ENCODE measurements at places on chromosomes 13 and 19.

DNA sequence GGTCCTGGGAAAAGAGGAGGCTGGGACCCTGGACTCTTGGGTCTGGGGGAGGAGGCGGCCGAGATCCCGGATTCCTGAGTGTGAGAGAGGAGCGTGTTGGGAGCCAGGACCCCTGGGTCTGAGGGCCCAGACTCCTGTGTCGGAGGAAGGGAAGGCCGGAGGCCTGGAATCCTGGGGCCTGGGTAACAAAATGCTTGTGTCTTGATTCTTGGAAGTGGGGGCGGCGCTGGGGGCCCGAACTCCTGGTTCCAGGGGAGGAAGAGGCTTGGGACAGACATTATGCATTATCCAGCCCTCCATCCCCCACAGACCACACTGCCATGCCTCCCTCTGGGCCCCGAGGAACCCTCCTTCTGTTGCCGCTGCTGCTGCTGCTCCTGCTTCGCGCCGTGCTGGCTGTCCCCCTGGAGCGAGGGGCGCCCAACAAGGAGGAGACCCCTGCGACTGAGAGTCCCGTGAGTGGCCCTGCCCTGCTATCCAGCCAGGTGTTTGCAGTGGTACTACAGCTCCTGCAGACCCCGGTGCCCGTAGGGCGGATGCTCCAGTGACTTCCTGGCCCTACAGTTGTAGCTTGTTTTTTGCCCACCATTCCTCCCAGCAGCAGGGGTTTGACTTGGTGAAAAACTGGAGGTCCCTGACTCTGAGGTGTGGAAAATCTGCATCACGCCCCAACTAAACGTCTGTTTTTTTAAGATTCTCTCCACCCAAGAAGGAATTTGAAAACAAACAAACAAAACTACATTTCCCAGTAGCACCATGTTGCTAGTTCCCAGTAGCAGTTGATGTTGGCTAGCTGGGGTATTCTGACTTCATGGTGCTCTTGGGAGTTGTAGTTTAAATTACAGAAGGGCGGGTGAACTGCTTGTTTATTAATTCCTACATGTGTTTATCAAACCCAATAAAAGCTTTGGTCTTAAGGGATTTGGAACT is 630 bp downstream of the NUCB1 start:
- DNase-seq = no peak

GRCh38 chr19:23436318-23436717 is 41.0 kb upstream of the ZNF91 start:
- no peak for DNase-seq

GRCh38 chr13:71290963-71291841 is 575.8 kb downstream of the DACH1 start:
- peak; percentile 20 for DNase-seq

DNA sequence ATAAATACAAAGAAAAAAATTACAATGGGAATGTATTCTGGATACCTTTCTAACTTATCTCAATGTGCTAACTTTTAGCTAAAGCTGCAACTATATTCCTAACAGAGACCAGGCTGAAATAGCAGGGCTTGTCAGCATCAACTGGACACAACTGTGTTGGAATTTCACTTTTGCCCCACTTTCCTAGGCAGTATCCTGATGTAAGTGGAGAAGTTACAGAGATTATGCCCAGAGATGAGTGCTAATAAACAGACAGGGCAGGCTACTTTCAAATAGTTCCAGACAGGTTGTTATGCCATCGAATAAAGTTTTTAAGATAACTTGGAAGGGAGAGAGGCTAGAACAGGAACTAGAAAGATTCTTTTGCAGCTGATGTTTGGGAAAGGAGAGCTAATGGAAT is 201.9 kb downstream of the KCTD12 start:
- no peak for DNase-seq

DNA sequence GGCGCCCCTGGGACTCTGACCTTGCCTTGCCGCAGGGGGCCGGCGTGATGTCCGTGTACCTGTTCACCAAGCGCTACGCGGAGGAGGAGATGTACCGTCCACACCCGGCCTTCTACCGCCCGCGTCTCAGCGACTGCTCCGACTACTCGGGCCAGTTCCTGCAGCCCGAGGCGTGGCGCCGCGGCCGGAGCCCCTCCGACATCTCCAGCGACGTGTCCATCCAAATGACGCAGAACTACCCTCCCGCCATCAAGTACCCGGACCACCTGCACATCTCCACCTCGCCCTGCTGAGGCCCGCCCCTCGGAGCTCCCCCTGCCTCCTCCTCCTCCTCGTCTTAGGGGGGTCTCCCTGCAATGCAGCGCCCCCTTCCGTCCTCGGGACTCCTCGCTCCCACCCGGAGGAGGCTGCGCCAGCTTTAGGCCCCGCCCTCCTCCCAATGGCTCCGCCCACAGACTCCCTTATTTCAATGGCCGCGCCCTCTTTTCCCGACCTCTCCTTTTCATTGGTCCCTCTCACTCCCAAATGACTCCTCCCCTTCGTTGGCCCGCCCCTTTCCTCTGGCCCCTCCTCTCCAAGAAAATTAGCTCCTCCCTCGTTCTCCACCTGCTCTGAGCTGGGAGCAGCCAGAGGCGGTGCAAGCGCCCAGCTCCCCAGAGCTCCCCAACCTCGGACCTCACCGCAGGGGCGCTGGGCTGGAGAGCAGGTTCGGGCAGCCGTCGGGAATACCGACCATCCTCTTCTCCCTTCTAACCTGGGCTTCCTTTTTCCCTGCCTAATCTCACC is 20.5 kb upstream of the CACNG8 start:
- no peak for DNase-seq

- no peak for DNase-seq
Measured at GRCh38 chr13:26987486-26988013, 184.1 kb downstream of the USP12 start.

DNA sequence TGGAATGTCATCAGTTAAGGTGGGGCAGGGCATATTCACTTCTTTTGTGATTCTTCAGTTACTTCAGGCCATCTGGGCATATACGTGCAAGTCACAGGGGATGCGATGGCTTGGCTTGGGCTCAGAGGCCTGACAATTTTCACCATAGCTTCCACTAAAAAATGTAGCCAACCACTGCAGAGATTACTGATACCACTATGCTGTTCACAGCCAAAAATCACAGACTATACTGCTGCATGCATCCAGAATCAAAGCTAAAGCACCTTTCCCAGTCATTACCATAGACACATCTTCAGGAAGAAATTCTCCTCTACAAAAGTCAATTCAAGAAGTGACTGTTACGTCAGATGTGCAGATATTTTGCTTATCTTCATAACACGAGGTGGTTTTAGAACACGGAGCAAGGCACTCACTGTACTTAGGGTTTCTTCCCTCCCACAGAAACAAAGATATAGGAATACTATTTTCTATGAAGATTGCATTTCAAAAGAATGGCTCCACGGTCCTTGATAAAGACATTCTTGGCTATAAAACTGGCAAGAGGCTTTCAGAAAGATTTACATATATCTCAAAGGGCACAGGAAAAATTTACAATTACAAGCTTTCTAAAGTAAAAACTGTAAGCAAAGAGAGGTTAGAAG is 1556.6 kb upstream of the PRR20A start:
- no peak for DNase-seq

DNA sequence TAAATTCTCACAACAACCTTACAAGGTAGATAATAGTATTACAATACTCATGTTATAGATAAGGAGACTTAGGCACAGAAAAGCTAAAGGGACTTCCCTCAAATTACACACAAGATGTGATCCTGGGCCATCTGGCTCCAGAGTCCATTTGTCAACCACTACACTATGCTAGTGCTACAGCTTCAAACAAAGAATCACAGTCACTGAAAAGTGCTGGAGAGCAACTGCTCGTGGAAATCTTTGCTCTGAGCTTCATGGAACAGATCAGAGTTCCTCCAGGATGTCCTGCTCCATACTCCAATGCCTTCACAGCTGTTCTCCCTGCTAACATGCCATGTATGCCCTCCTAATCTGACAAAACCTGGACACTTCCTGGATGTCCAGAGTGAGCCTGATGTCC is 271.2 kb downstream of the ENOX1 start:
- no peak for DNase-seq

DNA sequence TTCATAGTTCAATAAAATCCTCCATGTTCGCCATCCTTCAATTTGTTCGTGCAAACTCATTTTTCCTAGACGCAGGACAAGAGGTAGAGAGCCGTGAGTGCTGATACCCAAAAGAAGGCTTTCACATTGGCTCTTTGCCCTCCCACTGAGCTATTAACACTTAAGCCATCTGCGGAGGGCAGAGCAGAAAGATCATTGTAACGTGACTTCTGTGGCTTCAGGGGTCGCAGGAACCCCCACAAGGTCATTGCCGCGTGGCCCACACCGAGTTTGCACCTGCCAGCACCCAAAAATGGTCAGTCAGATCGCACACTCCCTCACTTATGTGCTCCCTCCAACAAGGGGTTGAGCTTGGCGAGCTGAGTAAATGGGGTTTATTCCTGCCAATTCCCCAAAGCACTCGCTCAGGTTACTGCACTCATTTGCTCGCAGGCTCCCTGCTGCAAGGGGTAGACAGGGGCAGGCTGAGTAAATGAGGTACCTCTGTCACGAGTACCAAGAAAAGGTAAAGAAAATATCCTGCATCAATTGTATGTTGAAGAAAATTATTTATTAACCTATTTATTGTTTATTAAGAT is 144.1 kb downstream of the PRR20E start:
- DNase-seq = no peak

DNA sequence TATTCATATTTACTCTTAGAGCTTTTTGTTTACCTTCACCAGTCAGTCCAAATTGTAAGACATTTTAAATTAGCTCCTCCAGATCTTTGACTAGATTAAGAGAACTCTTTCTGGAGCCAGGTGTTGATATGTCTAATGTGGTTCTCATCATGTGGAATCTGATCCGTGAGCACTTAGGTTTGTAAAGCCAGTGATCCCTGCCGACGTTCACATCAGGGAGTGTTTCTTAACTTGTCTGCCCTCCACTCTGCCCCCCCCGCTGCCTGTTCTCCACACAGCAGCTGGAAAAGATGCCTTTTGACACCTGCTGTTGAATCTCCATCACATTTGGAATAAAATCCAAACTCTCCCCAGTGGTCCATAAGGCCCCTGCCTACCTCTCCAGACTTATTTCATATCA is 17.7 kb downstream of the METTL21C start:
- no peak for DNase-seq

DNA sequence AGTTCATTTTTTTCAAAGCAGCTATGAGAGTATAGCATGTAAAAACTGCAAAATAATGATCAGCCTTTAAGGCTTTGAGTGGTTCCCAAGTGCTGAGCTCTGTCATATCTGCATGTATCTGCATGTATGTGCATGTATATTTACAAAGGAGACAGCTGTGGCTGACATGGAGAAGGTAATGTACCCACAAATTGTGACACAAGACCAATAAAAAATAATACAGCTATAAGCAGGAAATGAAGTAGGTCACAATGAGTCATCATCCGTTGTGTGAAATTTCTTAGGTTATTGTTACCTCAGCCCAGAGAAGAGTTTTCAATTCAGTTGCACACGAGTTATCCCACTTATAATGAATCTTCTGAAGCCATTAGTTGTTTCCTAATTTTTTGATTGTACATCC is 60.9 kb upstream of the MED4 start:
- DNase-seq = no peak

- no peak for DNase-seq
Measured at GRCh38 chr13:40668335-40668734, 1.9 kb upstream of the FOXO1 start.

- peak; percentile 67 for DNase-seq
Measured at GRCh38 chr13:97344265-97345175, 89.4 kb upstream of the RAP2A start.

DNA sequence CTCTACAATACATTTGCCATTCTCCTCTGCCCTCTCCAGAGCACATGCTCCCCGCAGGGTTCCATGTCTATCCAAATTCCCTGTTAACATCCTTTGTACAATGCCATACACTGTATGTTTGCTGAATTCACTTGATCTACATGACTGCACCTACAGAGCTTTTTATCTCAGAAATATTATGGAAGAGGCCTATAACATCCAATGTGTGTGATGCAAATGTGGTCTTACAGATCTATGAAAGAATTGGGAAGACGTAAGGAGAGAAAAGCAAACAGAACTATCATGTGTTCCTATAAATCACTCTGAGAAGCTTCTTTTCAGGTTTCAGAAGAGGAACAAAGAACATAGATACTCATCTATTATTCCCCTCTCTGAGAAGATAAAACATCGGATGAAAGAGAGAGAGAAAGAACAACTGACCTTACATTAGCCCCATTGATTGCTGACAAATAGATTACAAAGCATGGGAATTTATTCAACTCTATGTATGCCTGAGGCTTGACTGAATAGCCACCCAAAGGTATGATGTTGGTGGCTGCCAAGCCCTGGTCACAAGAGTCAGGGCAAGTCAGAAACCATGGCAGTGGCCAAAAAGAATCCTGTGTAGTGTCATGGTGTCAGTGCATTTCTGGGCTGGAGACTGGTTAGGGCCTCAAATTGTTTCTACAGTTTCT is 425.2 kb downstream of the FOXO1 start:
- no peak for DNase-seq

DNA sequence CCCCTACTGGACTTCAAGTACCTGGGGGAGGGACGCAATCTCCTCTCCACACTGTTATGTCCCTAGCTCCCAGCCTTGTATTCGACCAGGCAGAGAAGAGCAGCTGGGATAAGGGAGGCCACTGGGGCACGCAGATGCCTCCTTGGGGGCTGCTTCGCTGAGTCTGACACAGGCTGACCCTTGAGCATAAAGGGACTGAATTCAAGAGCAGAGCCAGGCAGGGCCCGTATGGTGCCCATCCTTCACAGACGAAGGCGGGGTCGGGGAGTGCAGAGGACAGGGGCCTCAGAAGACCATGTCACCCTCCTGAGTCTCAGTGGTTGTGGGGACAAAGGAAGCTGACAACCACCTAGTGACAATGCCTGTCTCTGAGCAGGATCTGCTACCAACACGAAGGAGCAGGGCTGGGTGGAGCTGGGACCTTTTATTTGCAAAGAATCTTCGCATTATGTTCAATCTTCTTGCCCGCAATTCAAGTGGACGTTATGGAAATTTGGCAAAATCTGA is 124.6 kb downstream of the TUBA3C start:
- DNase-seq = no peak

DNA sequence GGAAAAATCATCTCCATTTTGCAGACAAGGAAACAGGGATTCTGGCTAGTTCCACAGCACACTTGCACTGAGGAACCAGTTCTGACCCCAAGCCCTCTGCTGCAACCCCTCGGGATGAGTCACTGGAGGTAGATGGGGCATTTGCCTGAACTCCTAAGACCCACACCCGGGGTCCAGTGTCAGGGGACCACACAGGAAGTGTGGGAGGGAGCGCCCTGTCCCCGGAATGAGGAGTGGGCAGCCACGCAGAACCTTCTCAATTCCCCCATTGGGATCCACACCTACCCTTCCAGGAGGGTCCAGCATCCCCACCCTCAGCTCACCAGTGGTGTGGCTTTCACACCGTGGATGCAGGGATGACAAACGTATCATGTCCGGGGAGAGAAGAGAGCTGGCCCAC is 62.7 kb downstream of the TSHZ3 start:
- no peak for DNase-seq

- DNase-seq = peak; percentile 15
Measured at GRCh38 chr13:35978607-35979316, 152.4 kb downstream of the DCLK1 start.

DNA sequence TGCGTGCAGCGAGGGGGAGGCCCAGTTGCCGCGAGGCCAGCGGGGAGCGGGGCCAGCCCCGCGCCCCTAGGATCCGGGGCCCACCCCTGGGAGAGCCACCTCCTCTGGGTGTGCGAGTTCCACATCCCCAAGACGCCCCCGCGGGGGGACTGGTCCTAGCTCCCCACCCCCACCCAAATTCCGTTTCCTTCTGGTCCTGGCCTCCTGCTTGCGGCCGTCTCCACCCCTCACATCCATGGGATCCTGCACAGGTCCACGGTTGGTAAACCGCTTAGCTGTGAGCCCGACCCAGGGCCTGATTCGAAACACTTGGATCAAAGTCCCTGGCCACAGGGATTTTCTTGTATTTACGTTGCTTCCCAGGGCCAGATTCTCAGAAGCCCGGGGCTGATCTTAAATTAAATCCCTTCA is 324 bp upstream of the FBXO17 start:
- no peak for DNase-seq

Measured in NCI-H1092 (cell line).